ENCODE measurements at places on chromosomes 16 and 17. TPM values are rescaled to one million over a fixed set of nuclear protein-coding genes. Genes with fewer than 3 reads are reported as not detected.

SLC47A1 gene
- total RNA-seq, result 0.64 TPM

TMC7 gene
- total RNA-seq, result 10.0 TPM

SLC4A1 gene
- total RNA-seq, result 2.4 TPM

MAP1LC3B gene
- total RNA-seq, result 37.0 TPM

GPR179 gene
- not detected for total RNA-seq

KRT24 gene
- total RNA-seq, result not detected

DNA sequence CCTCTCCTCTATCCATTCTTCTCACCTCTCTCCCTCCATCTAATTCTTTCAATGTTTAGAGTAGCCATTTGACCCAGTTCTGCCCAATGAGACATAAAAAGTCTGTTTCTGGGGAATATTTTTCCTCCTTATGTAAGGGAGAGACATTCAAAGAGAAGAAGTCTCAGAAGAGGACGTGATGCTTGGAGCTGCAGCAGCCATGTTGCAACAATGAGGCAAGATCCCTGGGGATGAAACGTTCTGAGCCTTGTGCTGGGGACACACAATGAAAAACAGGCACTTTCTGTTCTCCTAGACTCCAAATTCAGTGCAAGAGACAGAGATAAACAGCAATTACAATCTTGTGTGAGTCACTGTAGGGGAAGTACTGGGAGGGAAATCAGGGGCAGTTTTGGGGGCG, 130.8 kb downstream of the FOXL1 start:
- DNase-seq, result no peak

GRCh38 chr16:2333772-2334379, 6.7 kb downstream of the ABCA3 start:
- DNase-seq, result no peak

DNA sequence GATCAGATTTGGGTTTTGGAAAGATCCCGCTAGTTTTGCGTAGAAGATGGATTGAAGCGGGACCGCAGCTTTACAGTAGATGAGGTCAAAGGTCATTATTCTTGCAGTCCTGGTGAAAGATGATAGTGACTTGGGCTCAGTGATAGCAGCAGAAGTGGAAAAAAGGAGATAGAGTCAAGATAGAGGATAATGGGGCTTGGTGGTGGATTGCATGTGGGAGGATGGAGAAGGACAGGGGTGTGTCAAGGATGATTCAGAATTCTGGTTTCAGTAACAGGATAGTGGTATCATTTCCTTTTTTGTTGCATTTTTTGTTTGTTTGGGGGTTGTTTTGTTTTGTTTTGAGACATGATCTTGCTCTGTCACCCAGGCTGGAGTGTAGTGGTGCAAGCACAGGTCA, 28.7 kb downstream of the CHD9NB start:
- no peak for DNase-seq

- peak; percentile 77 for DNase-seq
Measured at GRCh38 chr16:66357523-66357928, 9.0 kb upstream of the CDH5 start.

- no peak for DNase-seq
Measured at GRCh38 chr17:67022451-67022810, 21.9 kb upstream of the CACNG1 start.

GRCh38 chr17:82963104-82963950, 116.1 kb upstream of the METRNL start:
- no peak for DNase-seq

All from ascending aorta (tissue), 2 donors.